ENCODE measurements at places on chromosomes 6 and 20. TPM values are rescaled to one million over a fixed set of nuclear protein-coding genes. Genes with fewer than 3 reads are reported as not detected.

NELFE gene
- total RNA-seq, result 85.5 TPM

- no peaks in the 10 kb centered on the region for H3K36me3 ChIP-seq
- H3K27ac ChIP-seq, result no peak overlapping the region
- no peaks in the 10 kb centered on the region for H3K27me3 ChIP-seq
- no peak overlapping the region for H3K4me3 ChIP-seq
- DNase-seq, result no peak
Observed at GRCh38 chr6:24245275-24245674, 112.6 kb downstream of the DCDC2 start.

DNA sequence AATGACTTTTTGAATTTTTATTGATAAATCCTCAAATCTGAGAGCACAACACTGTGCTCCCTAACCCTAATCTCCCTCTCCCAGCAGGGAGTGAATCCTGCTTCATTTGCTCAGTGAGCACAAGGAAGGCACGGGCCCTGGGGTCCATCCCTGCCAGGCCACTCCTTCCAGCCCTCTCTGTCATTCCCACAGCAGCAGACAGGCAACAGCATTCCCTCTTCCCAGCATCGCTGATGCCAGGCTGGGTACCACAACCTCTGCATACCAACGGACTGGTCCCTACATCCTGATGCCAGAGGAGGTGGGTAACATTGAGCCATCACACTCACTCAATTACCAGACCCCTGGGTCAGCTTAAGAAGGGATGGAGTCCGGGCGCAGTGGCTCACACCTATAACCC is 34.2 kb downstream of the MRPL14 start:
- no peak for DNase-seq
- no peak overlapping the region for H3K27ac ChIP-seq
- no peaks in the 10 kb centered on the region for H3K4me1 ChIP-seq
- H3K27me3 ChIP-seq, result no peaks in the 10 kb centered on the region

DNA sequence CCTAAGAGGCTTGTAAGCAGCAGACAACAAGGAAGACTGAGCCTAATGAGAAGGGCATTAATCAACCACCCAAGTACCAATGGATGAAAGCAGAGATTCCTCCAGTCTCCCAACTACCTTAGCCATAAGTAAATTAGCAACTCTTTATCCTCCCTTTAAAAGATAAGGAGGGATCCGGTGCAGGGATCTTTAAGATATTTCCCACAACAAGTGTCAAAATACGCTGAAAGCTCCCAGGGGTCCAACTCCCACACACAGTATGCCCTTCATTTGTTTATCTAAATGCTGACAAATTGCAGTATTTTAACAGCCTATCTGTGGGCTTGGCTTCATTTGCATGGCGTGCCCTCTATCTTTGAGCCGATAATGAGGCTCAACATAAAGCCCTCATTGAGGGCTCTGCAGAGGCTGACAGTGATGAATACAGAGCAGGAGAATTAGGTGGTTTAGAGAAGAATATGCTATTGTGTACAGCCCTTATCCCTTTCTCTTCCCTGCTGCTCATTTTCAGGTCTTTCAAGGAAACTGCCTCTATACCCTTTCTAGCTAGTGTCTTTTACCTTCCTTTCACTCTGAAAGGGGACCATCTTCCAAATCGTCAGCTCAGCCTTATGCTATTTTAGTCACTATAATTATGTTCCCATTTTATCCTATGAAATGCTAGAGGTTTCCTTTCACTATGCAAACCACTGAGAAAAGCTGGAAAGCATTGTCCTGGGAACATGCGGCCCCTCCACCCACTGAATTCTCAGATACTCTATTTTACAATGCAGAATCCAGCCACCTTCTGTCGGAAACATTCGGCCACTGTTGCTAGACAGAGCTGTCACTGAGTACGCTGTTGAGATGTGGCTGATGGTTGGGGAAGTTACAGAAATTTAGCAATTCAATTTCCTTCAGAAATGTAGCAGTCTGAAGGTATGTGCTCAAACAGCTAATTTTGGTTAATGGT is 575.2 kb upstream of the JAG1 start:
- no peak for DNase-seq
- H3K4me1 ChIP-seq, result no peaks in the 10 kb centered on the region
- peaks cover 2% of the 10 kb centered on the region for H3K27me3 ChIP-seq
- no peaks in the 10 kb centered on the region for H3K36me3 ChIP-seq

- no peak overlapping the region for H3K27ac ChIP-seq
- no peak overlapping the region for H3K4me3 ChIP-seq
- no peaks in the 10 kb centered on the region for H3K36me3 ChIP-seq
- no peaks in the 10 kb centered on the region for H3K4me1 ChIP-seq
Observed at GRCh38 chr6:128036808-128037570, 136.1 kb upstream of the THEMIS start.

- H3K36me3 ChIP-seq, result no peaks in the 10 kb centered on the region
- no peak overlapping the region for H3K4me3 ChIP-seq
- H3K4me1 ChIP-seq, result no peaks in the 10 kb centered on the region
- no peak for DNase-seq
- no peaks in the 10 kb centered on the region for H3K27me3 ChIP-seq
Observed at GRCh38 chr6:168320634-168321033, 1.1 kb upstream of the DACT2 start.

- DNase-seq, result no peak
- H3K4me3 ChIP-seq, result no peak overlapping the region
- H3K36me3 ChIP-seq, result no peaks in the 10 kb centered on the region
- H3K27me3 ChIP-seq, result no peaks in the 10 kb centered on the region
- H3K4me1 ChIP-seq, result no peaks in the 10 kb centered on the region
- no peak overlapping the region for H3K27ac ChIP-seq
Observed at GRCh38 chr6:119234941-119235340, 114.6 kb downstream of the MAN1A1 start.

SLC12A5 gene
- total RNA-seq, result 0.50 TPM

- DNase-seq, result peak; percentile 8
- no peaks in the 10 kb centered on the region for H3K36me3 ChIP-seq
- no peaks in the 10 kb centered on the region for H3K4me1 ChIP-seq
- H3K4me3 ChIP-seq, result no peak overlapping the region
Observed at GRCh38 chr20:46523696-46524328, 10.5 kb upstream of the ZNF334 start.

DNA sequence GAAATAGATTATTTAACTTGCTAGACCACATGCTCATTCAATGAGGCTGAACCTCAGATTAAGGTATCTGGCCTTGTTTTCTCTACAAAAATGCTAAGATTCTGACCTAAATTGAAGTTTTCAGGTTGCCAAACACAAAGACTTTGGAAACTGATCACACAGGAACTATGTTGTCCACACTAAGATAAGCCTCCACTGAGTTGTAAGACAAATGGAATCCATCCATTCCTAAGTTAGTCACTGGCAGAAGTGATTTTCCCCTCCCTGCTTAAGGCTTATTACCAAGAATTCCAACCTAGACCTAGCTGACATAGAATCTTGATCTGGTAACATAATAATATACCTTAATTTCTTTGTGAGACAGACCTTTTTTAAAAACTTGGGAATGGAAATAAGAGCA is 608.1 kb downstream of the TENT5A start:
- no peak for DNase-seq
- H3K4me1 ChIP-seq, result no peaks in the 10 kb centered on the region
- H3K36me3 ChIP-seq, result no peaks in the 10 kb centered on the region
- H3K27me3 ChIP-seq, result no peaks in the 10 kb centered on the region

GRCh38 chr6:97462031-97462430 is 179.0 kb upstream of the MMS22L start:
- H3K27me3 ChIP-seq, result no peaks in the 10 kb centered on the region
- H3K4me3 ChIP-seq, result no peak overlapping the region
- H3K27ac ChIP-seq, result no peak overlapping the region
- H3K4me1 ChIP-seq, result no peaks in the 10 kb centered on the region

- H3K4me3 ChIP-seq, result no peak overlapping the region
- H3K27ac ChIP-seq, result no peak overlapping the region
- H3K4me1 ChIP-seq, result peaks cover 14% of the 10 kb centered on the region
Observed at GRCh38 chr6:43968110-43968965, 158.9 kb downstream of the MRPL14 start.

WFDC5 gene
- not detected for total RNA-seq

- peak; percentile 3 for DNase-seq
- peak overlapping the region; percentile 70 for H3K4me3 ChIP-seq
- H3K27me3 ChIP-seq, result peaks cover 8% of the 10 kb centered on the region
- H3K4me1 ChIP-seq, result no peaks in the 10 kb centered on the region
- H3K27ac ChIP-seq, result peak overlapping the region; percentile 93
Observed at GRCh38 chr6:31272436-31272835, 544 bp upstream of the HLA-C start.

DNA sequence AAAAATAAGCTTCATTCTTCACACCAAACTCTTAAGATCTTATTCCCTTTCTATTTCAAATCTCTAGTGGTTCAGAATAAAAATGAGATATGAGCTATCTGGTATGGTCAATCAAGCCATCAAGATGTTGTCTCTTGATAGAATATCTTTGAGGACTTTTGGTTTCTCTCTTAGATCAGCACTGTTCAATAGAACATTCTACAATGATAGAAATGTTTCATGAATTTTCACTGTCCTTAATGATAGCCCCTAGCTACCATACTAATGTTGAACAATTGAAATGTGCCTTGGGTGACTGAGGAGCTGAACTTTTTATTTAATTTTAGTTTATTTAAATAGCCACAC is 24.1 kb upstream of the HINT3 start:
- DNase-seq, result no peak
- no peaks in the 10 kb centered on the region for H3K27me3 ChIP-seq
- H3K4me1 ChIP-seq, result no peaks in the 10 kb centered on the region
- H3K27ac ChIP-seq, result no peak overlapping the region

DNA sequence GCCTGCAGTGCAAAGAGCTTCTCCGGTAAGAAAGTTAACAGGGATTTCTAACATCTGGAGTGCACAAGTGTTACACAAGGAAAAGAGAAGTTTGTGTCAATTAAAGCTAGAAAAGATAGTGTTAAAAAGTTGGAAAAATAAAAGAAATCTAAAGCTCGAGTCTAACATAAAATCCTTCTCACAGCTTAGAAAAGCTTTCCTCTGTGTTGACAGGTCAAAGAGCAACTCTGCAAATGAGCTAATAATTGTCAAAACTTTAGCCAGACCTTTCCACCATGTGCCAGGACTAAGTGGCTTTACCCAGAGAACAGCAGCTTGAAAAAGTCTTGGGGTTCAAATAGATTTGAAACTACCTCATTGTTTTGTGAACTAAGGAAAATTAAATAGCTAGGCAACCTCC is 14.8 kb downstream of the PTPRK start:
- no peak for DNase-seq
- peaks cover 6% of the 10 kb centered on the region for H3K4me1 ChIP-seq
- H3K27ac ChIP-seq, result no peak overlapping the region
- no peaks in the 10 kb centered on the region for H3K27me3 ChIP-seq

ATP6V1G2 gene
- 4.1 TPM for total RNA-seq

GRCh38 chr20:61328911-61329558 is 77.0 kb downstream of the CDH4 start:
- H3K27ac ChIP-seq, result no peak overlapping the region
- H3K4me3 ChIP-seq, result no peak overlapping the region
- no peaks in the 10 kb centered on the region for H3K27me3 ChIP-seq
- H3K36me3 ChIP-seq, result peaks cover 2% of the 10 kb centered on the region
- H3K4me1 ChIP-seq, result no peaks in the 10 kb centered on the region

DNA sequence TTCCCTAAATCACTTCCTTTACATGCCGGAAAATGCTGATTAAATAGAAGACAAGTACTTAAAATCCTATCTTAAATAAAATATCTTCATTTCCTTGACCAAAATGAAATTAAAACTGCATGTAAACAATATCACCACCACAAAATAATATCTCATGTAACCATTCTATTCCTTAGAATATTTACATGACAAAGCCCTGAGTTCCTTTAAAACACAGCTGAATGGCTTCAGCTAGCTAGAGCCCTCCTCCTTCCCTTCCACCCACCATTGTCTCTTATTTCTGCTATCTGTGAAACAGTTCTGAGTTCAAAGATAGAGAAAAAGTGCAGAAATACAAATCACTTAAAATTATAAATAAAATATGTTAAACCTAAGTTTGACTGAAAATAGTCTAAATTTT is 103.1 kb downstream of the HIVEP2 start:
- no peaks in the 10 kb centered on the region for H3K27me3 ChIP-seq
- no peak for DNase-seq
- no peak overlapping the region for H3K4me3 ChIP-seq
- H3K27ac ChIP-seq, result no peak overlapping the region
- no peaks in the 10 kb centered on the region for H3K36me3 ChIP-seq

DNA sequence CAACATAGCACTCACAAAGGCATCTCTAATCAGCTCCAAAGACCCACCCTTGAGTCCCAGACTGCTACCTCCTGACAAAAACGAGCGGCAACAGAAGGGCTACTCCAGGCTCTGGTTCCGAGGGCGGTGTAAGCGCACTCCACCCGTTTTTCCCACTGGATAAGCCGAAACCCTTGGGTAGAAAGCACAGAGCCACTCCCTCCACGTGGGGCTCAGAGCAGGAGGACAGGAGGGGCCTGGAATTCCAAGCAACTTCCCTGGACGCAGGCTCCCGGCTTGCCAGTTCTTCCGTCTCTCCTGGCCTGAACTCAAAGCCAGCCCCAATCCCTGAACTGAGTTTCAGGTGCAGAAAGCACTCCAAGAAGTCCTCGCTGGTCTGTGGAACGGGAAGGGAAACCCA is 7.4 kb downstream of the GMEB2 start:
- no peaks in the 10 kb centered on the region for H3K4me1 ChIP-seq
- peaks cover 7% of the 10 kb centered on the region for H3K36me3 ChIP-seq
- H3K27ac ChIP-seq, result no peak overlapping the region
- no peaks in the 10 kb centered on the region for H3K27me3 ChIP-seq
- no peak for DNase-seq

DNA sequence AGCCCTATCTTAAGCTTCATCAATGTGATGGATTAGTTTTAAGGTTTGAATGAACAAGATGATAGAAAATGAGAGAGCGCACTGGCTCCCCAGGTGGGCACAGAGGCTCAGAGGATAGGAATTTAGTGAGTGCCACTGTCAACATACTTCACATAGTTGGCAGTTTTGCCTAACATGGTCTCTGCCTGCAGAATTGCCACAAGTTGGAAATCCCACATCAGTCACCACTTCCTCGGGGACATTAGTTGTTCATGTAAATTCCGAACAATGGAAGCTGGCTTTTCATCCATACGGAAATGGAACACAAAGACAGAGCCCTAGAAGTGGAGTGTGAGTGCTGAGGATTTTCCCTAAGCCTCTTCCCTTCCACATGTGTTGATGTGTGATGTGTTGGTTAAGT is 123.9 kb upstream of the PHACTR1 start:
- H3K27ac ChIP-seq, result no peak overlapping the region
- no peaks in the 10 kb centered on the region for H3K27me3 ChIP-seq
- H3K4me3 ChIP-seq, result no peak overlapping the region
- peak; percentile 47 for DNase-seq
- H3K4me1 ChIP-seq, result peaks cover 3% of the 10 kb centered on the region

SYNDIG1 gene
- 0.17 TPM for total RNA-seq

CHRNA4 gene
- total RNA-seq, result not detected

- H3K4me1 ChIP-seq, result no peaks in the 10 kb centered on the region
- H3K27me3 ChIP-seq, result no peaks in the 10 kb centered on the region
- no peak overlapping the region for H3K4me3 ChIP-seq
- no peak overlapping the region for H3K27ac ChIP-seq
- H3K36me3 ChIP-seq, result peaks cover 12% of the 10 kb centered on the region
Observed at GRCh38 chr6:134165561-134166201, 113.3 kb upstream of the SLC2A12 start.

- no peak overlapping the region for H3K4me3 ChIP-seq
- no peak overlapping the region for H3K27ac ChIP-seq
- H3K4me1 ChIP-seq, result peaks cover 2% of the 10 kb centered on the region
- H3K27me3 ChIP-seq, result no peaks in the 10 kb centered on the region
Observed at GRCh38 chr20:10626896-10627295, 46.9 kb downstream of the JAG1 start.

DLK2 gene
- total RNA-seq, result under 0.01 TPM

- H3K4me1 ChIP-seq, result no peaks in the 10 kb centered on the region
- H3K27ac ChIP-seq, result no peak overlapping the region
- H3K36me3 ChIP-seq, result no peaks in the 10 kb centered on the region
- no peaks in the 10 kb centered on the region for H3K27me3 ChIP-seq
Observed at GRCh38 chr6:144339859-144340452, 54.8 kb downstream of the UTRN start.

All from fibroblast of lung (primary cell).